CD4-positive, alpha-beta T cell treated with Interleukin-15 for 4 hours (primary cell): ENCODE measurements at places on chromosomes 11 and 22.

DNA sequence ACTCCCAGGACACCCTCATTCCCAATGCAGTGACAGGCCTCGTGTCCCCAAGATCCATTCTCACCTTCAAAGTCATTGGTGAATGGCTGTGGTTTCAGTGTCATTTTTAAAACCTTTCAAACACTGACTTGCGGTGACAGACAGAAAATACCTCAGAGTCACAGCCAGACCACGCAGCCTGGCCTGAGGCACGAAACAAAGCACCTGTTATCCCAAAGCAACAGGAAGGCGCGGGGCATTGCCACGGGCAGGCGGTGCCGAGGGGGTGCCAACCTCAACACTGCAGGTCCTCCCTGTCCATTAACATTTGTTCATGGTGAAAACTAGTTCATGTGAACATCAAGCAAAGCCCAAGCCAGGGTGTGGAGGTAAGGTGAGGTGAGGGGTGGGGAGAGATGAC, 38.2 kb downstream of the RPUSD4 start:
- DNase-seq, result no peak

DNA sequence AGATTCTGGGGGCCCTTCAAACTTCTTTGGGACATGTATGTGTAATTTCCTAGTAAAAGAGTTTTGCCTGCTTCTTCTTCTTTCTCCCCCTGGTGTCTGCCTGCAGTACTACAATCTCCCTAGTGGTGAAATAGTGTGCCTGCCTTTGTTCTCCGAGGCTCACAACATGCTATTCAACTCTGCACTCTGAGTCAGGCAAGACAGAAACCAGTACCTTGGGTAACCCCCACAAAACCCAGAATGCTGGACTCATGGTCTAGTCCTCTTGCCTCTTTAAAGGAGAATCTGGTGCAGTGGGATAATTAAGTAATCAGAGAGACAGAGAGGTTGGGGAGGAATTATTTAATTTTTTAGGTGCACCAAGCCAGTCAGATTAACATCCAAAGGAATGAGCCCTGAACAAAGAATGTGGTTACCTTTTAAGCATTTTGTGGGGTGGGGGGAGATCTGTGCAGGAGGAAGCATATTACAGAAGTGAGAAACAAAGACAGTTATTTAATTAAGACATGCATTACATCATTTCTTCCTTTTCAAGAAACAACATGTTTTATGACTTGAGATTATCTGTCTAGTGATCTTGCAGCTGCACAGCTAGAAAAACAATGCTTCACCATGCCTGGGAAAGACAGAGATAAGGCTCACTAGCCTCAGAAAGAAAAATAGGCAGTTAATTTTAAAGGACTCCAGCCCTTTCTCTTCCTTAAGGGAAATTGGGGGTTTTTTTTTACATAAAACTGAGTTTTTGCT, 11.0 kb upstream of the MS4A6A start:
- peak; percentile 63 for DNase-seq

DNA sequence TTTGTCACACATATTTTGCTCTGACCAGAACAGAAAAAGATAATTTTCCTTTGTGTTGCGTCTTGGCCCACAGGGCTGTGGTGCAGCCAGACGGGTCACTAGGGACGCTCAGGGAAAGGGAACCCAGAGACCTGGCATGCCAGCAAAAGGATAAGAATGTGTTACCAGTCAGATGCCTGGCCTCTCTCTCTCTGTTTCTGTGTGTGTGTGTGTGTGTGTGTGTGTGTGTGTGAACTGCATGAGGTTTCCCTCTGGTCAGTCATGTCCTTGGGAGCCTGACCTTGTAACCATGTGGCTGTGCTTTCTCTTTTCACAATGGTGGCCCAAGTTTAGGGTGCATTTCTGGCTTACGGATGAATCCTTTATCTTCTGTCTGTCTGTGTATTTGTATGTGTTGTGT, 25.4 kb downstream of the CCKBR start:
- DNase-seq, result no peak

DNA sequence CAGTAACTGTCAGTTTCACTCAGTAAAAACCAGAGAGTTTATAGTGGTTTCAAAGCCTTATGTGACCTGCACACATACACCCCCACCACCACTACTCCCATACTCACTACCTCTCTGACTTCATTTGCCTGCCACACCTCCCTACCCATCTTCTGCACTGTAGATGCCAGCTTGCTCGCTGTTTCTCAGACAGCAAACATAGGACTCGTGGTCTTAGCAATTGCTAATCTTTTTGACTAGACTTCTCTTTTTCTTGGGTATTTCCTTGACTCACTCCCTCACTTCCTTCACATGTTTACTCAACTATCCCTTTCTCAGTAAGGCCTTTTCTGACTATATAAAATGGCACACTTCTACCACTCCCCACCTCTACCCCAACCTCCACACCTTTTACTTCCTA, 27.8 kb downstream of the CEP295 start:
- no peak for DNase-seq

- DNase-seq, result no peak
Observed at GRCh38 chr22:17699696-17700340, 61.3 kb downstream of the BCL2L13 start.

DNA sequence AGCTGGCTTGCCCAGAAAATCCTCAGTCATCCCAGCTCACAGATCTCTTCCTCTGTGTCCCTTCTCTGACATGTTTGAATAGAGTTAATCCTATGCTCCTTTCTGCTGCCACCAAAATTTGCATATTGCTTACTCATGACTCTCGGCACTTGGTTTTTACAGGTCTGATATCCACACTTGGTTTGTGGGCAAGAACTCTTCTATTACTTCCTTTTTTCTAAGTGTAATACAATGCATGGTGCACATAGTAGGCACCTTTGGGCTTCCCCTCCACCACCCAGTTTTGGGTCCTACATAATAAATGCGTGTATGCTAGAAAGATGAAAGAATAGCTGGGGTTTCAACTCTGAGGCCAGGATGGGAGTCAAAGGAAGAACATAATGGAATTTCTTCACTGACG, 69.7 kb upstream of the GRK3 start:
- no peak for DNase-seq

DNA sequence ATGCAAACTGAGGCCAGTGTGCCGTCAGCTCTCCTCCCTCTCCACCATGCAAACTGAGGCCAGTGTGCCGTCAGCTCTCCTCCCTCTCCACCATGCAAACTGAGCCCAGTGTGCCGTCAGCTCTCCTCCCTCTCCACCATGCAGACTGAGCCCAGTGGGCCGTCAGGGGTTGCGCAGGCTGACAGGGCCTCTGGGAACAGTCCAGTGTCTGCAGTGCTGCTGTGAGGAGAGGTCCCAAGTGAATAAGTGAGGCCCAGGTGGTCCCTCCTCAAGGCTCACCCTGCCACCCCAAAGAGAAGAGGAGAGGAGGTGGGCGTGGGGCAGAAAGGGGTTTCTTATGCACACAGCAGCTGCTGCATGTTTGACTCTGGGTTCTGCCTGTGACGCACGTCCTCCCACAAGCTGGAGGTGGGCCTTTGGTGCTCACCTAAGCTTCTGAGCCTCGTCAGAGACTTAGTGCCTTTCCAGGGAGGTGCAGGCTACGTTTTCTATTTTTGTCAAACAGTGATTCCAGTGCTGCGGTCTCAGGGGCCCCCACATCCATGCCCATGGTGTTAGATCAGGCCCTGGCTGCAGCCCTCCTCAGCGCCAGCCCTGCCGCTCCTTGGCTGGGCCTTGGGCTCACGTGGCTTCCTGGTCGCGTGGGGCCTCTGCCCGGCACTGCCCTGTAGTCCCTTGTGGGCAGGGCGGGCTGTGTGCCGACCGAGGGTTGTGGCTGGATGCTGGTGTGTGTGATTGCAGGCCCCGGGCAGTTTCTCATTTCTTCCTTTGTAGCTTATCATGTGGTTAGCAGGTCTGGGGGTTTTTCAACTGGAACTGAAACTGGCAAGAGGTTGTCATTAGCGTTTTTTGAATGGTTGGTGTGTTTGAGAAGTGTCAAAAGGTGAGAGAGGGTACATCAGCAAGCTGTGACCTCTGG, 7.1 kb downstream of the TPCN2 start:
- no peak for DNase-seq

- no peak for DNase-seq
Observed at GRCh38 chr22:29388759-29389090, 355 bp upstream of the AP1B1 start.

DNA sequence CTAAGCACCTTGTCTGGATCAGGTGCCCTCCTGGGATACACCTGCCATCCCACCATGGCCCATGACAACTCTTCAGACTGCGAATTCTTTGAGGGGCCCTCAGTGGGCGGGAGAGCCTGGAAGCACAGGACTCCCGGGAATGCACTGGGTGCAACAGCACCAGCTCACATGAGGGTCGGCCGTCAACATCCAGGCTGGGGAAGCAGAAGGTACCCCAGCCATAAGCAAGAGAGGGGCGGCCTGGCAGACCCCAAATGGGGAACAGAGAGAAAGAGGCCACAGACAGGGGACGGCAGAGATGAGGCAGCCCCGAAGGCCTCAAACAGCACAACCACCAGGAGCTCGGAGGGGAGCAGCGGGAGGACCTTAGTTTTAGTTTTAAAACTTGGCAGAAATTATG, 94.4 kb downstream of the PHF21B start:
- no peak for DNase-seq

DNA sequence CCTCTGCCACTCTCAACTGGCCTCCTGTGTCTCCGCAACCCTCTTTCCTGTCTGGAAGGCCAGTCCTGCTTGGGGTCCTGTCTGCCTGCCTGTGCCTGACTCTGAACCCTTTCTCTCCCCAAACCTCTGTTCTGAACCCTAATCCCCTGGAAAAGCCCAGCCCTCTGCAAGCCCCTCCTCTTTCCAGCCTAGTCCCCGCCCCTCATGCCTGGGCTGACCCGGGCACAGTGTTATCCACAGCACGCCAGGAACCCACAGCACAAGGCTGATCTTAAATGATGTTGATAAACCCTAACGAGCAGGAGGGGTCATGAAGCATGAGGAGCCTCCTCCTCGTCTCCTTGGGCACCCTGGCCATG, at the start of gene IFITM10:
IFITM10 (minus strand) TSS at position 115 of the 359 bp plus-strand sequence. CDS start 153 bp downstream, outside the sequence.
- no peak for DNase-seq

DNA sequence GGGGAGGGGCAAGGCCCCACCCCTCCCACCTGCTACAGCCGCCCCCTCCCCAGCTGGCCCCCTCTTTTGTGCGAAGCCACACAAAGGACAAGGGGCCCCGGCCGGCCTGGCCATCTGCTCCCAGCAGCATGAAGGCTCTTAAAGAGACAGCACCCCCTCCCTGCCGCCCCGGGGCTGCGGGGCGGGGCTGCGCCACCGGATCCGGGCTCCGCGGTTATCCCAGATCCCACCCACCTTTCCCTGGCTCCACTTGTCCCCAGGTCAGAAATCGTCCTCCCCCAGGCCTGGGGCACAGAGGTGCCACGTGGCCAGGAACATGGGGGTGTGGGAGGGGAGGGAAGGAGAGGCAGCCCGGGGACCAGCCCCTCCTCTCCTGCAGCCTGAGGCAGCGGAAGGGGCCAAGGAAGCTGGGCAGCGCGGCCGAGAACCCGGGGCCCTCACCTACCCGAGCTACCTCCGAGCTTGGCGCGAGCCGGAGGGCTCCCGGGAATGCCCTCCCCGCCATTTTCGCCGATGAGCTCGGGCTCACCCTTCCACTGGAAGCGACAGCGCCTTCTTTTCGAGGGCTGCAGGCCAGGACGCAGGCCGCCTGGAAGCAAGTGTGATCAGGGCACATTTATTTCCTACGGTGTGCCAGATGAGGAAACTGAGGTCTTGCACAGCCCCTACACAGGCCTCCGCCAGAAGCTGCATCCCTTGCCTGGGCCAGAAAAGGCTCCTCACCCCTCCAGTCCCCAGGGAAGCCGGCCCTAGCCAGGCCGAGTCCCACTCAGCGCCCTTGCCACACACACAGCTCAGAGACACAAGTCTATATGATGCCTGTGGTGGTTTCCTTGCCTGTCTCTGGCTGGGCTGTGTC, 2.5 kb upstream of the RCOR2 start:
- no peak for DNase-seq

DNA sequence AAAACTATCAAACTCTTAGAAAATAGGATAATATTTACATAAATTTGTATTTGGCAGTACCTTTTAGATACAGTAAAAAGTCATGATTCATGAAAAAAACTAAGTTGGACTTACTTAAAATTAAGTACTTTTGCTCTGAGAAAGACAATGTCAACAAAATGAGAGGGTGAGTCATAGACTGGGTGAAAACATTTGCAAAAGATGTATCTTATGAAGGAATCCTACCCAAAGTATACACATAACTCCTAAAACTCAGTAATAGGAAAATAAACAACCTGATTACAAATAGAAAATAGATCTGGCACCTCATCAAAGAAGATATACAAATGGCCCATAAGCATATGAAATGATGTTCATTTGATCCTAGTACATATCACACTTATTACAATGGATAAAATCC, 1154.6 kb downstream of the JRKL start:
- no peak for DNase-seq

DNA sequence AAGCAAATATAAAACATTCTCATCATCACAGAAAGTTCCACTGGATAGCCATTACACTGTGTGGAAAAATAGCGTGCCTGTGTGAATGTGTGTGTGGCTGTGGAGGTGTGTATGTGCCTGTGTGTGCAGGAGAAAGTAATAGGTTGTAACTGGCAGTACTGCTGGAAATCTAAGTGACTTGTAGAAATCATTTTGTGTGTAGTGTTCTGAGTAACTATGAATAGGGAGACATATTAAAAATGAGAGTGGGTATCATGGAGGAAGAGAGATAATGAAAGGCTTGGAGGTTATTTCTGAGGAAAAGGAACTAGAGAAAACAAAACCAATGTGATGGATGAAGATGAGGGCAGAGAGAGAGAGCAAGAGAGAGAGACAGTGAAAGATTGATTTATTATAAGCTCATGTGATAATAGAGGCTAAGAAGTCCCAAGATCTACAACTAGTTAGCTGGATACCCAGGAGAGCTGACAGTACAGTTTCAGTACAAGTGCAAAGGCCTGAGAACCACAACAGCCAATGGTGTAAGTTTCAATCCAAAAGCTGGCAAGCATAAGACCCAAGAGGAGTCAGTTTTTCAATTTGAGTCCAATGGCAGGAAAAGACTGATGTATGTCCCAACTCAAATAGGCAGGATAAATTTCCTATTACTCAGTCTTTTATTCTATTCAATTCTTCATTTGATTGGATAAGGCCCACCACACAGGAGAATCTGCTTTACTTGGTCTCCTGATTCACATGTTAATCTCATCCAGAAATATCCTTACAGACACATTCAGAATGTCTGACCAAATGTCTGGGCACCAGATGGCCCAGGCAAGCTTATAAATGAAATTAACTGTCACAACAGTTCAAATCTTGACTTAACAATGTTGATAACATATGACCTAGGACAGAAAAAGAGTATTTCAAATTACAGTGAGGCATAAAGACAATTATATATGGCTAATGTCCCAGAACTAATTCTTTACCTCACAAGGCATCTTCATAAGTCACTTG, 14.9 kb downstream of the KBTBD3 start:
- DNase-seq, result no peak

DNA sequence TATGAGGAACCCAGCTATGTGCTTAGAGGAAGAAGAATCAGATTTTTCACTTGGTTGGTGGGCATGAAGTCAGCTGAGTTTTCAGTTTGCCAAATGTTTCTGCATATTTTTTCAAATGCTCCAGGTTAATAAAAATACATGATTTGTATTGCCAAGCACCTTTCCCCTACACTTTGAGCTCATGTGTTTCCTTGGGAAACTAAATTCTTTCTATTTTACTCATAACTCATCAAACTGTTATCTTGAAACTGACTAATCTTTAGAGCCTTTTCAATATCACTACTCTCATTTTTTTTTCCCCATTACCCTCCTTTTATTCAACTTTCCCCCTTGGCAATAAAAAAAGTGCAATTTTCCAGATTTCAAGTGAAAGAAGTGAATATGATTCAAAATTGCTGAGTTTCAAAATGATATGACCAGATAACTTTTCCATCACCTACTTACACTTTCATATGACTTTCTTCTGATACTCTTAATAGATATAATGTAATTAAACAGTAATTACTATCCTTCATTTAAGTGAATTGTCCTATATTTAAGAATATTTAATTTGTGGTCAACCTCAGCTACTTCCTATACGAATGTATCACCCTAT, 91.9 kb upstream of the SOX6 start:
- no peak for DNase-seq
